Activated T-helper 1 cell treated with anti-CD3 and anti-CD28 coated beads, Interleukin-2, amount 50 U/mL, for 16 hours (primary cell): ENCODE measurements at places on chromosomes 2 and 18.

GRCh38 chr2:206442833-206443734 lies at the start of gene ADAM23:
Gene ADAM23 (plus strand): TSS chr2:206443532. CDS start chr2:206443867, 335 bp downstream.
- peak; percentile 11 for DNase-seq

GRCh38 chr2:39867268-39867667 lies 88.2 kb upstream of the THUMPD2 start:
- DNase-seq = no peak

GRCh38 chr2:10162586-10163497 lies 40.3 kb downstream of the RRM2 start:
- DNase-seq = no peak

DNA sequence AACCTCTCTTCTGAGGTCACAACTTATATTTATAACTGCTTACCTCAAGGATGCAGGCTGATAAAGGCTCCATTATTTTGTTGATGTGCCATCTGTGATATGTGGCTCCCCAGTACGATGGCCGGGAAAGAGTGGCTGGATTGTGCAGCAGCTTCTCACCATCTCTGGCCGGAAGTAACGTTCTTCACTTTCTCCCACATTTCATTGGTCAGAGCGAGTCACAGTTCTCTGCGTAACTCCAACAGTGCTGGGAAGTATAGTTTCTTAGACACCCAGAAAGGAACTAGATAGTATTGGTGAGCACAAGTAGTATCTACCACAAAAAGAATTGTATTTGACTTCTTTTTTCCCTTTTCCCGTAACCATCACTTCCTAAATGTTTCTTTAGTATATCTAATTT lies 28.7 kb downstream of the ZSWIM2 start:
- no peak for DNase-seq

- no peak for DNase-seq
These were observed 4.6 kb downstream of the PTGR3 start for GRCh38 chr18:75204269-75204731.

GRCh38 chr2:172050479-172051125 lies 34.7 kb upstream of the DLX1 start:
- no peak for DNase-seq

DNA sequence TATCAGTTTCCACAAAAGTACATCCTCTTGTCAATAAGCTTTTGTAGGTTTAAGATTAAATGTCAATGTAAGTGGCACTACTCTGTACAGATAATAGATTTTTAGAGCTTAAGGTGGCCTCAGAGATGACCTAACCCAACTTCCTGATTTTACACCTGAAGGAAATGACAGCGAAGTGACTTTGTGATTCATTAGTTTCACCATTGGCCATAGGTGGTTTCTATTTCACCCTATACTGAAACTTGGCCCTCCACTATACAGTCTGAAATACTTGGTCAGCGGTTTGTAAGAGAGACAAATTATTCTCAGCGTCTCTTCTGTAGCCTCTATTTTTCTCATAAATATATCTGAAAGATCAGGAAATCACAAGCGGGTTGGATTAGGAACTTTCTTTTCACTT lies 330.4 kb upstream of the FAM98A start:
- no peak for DNase-seq

- DNase-seq = no peak
These were observed 51.1 kb downstream of the PAPOLG start for GRCh38 chr2:60806988-60807681.

- DNase-seq = no peak
These were observed 40.7 kb downstream of the SLC39A10 start for GRCh38 chr2:195697681-195698220.

DNA sequence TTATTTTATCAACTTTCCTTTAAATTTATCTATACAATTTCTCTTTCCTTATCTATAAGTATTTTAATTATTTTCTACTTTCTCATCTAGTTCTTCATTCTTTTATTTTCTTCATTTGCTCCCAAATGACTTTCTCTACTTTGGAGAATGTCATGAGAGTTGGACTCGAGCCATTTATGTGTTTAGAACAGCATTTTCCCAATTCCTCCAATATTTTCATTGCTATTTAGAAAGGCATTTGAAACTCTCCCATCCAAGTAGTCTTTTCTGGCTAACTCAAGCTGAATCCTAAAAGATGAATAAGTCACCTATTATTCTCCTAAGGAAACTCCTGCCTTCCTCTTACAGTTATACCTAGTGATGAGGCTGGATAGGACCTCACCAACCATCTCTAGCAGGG lies 15.8 kb upstream of the FEZ2 start:
- DNase-seq = no peak

- DNase-seq = no peak
These were observed 12.8 kb downstream of the FANCL start for GRCh38 chr2:58228299-58228698.

- no peak for DNase-seq
These were observed 535.2 kb upstream of the CDH2 start for GRCh38 chr18:28712172-28712571.

DNA sequence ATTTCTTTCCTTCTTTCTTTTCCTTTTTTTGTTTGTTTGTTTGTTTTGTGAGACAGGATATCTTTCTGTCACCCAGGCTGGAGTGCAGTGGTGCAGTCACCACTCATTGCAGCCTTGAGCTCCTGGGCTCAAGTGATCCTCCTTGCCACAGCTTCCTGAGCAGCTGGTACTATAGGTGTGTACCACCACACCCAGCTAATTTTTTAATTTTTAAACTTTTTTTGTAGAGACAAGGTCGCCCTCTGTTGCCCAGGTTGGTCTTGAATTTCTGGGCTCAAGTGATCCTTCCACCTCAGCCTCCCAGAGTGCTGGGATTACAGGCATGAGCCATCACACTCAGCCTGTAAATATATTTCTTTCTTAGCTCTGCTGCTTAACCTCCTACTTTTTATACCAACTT lies 83.4 kb upstream of the CYP20A1 start:
- no peak for DNase-seq

DNA sequence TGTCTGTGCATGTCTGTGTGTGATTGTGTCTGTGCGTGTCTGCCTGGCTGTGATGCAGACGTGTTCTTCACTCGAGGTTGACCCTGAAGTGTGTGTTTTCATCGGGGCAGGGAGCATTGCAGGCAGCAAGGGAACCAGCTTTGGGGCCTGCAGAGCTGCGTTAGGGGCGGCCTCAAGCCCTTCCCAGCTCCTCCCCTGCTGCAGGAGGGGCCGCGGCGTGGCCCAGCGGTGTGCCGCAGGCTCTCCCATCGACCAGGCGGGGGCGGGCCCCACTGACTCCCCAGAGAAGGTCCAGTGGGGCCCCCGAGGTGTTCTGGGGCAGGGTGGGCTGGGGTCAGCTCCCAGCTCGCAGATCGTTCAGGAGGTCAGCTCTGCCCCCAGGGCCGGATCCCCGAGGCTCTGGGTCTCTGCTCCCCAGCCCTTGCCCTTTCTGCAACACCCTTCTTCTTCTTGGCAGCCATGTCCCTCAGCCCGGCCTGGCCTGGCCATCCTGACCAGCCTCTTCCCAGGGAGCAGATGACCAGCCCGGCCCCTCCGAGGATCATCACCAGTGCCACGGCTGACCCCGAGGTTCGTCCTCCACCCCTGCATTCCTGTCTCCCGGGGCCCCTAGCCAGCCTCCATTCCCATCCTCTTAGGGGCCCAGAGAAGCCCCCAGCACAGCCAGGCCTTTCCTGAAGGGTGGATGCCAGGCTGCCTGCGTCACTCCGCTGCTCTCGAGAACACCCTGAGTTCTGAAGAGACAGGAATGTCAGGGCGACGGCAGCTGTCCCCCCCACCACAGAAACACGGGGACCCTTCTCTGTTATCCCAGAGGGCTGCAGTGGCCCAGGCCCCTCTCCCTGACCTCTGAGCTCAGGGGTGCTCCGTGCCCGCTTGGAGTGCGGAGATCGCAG lies 11.1 kb upstream of the KLHL30 start:
- DNase-seq = no peak

DNA sequence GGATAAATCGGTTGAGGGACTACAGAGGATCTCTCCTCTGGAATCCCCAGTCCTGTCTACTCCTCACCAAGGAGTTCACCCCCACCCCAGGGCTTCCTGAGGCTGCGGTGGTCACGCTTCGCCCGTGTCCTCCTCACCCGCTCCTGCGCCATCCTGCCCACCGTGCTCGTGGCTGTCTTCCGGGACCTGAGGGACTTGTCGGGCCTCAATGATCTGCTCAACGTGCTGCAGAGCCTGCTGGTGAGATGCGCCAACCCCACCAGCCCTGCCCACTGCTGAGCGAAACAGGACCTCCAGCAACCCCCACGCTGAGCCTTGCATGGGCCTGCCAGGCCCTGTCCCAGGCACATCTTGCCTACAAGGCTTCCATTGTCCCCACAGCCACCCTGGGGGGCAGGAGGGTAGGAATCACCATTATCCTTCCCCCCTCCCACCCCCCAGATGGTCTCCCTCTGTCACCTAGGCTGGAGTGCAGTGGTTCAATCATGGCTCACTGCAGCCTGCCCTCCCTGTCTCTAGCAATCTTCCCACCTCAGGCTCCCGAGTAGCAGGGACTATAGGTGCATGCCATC lies 6.7 kb upstream of the CTDSP1 start:
- no peak for DNase-seq

DNA sequence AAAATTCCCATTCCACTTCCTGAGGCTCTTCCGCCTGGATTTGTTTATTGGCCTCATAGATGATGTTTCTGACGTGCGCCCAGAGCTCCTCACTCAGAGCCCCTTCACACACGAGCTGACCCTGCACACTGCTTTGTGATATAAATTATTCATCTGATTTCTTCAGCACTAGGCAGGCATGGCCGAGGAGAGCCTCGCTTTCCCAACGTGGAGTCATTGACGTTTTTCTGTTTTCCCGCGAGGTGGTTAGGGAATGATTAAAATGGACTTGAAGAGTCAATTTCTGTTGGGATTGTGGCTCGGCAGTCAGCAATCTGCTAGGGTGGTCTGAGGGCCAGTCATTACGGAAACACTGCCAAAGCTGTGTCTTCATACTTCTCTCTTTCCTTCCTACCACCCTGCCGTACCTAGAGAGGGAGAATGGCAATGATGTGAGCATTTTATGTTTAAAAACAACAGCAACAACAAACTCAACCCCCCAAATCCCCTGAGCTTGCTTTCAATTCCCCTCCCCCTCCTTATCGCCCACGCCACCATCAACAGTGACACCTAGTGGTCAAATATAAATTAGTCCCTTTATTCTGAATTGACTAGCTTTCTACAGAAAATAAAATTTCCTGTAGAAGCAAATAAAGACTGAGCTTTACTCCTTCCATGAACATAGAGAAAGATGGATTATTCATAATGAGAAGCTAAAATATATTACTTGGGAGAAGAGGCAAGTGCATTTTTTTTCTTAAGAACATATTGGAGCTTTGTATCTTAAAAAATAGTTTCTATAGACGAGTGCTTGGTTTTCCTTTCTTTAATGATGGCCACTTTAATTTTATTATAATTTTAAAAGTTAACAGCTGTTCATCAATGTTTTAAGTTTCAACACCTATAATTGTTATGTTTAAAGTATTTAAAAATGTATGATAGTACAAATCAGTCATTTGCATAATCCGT lies 285.1 kb downstream of the MTX2 start:
- DNase-seq = no peak

- DNase-seq = no peak
These were observed 170.6 kb downstream of the CERS6 start for GRCh38 chr2:168626647-168627046.

DNA sequence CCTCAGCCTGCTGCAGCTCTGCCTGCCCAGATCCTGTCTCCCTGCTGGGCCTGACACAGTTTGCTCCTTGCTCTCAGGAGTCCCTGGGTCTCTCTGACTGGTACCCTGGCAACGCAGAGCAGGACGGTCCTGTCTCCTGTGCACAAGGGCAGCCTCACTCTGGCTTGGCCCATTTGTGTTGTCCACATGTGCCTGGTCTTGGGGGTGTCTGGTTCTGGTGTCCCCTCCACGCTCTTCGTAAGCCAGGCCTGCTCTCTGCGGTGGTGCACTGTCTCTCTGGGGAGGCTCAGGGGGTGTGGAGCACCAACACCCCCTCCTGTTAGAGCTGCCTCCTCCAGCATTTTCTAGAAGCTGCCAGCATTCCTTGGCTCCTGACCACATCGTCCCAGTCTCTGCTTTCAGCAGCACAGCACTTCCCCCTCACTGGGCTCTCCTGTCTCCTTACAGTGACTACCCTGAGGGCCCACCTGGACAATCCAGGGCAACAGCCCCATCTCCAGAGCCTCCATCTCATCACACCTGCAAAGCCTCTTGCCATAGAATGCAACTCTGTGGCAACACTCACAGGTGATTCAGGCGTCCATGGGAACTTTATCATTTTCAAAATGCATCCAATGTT lies 235.6 kb upstream of the HS6ST1 start:
- DNase-seq = no peak

DNA sequence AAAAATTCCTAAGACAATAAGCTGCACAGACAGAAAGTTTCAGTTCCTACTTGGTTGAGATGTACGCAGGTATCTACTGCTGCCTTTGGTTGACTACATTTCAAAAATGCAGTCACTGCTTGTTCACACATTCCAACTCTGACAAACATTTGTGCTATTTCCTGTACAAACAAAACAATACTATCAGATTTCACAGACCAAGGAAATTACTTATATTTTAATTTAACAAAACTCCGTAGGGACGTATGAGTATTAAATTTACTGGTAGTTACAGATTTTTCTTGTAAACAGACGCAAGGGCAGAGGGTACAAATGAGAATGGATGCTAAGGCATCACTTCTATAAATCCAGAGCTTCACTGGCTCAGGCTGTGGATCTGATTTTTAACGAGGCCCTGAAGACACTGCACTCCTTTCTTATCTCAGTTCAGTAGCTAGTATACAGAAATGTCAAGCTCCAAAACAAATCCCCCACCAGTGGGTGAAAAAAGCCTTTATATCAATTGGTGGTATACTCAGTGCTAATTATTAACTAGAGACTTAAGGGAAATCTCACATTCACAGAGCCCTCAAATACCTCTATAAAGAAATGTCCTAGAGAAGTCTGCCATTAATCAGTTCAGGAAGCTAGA lies 31.7 kb upstream of the TTC32 start:
- DNase-seq = no peak

DNA sequence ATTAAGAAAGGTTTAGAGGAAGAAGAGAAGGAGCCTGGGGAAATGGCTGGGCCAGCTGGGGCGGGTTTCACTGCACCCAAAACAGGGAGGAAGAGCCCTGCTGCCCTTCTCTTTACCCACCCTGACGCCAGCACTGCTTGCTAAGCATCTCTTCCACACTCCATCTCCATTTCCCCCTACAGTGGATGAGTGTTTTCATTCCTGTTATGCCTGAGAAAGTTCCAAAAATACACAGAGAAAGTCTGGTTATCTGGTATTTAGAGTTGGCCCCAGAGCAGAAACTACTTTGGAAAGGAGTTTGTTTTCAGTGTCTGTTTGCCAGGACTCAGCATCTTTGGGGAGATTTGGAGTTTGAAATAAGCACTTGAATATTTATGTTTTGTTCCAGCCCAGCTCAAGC lies 451.0 kb downstream of the SLC4A3 start:
- no peak for DNase-seq
